ENCODE measurements at places on chromosomes 5 and 9.
A peak's percentile ranks its signal among the peaks of the same experiment; 100 is the strongest.

GRCh38 chr9:137053944-137054931, at the start of gene ENTPD2:
TSS of gene ENTPD2 (minus strand) at chr9:137054061. CDS start at chr9:137053997, 64 bp downstream.
- no peak for DNase-seq

GRCh38 chr5:2752059-2752820, 763 bp upstream of the IRX2 start:
- DNase-seq: no peak

DNA sequence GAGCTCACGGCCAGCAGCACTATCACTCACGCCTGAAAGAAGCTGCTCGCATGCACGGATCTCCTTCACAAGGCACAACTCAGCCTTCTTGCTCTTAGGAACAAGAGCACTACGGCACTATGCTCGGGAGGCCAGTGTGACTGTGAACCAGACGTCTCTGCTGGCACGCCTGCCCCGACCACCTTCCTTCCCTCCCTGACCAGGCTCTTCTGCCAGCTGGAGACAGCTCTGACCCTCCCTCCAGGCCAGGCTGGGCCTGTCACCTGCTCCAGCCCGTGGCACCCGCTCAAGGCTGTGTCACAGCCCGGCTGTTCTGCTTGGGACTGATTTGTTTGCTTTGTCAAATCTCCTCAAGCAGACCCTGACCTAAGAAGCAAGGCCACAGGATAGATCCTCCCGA, 7.0 kb downstream of the TBC1D9B start:
- DNase-seq: no peak

DNA sequence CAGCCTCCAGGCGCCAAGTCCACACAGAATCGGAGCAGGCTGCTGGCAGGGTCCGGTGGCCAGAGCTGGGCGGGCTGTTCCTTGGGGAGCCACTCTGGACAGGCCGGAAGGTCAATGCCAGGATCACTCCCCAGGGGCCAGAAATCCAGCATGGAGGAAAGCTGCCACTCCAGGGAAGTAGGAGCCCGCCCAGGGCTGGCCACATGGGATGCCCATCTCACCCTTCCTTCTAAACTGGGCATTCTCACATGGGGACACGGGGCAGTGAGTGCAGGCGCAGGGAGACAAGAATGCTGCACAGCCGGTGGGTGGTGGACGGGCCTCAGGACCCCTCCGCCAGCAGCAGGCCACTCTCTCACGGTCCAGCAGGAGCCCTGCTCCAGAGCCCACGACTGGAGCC, 58.2 kb downstream of the ADAMTS2 start:
- DNase-seq: no peak

DNA sequence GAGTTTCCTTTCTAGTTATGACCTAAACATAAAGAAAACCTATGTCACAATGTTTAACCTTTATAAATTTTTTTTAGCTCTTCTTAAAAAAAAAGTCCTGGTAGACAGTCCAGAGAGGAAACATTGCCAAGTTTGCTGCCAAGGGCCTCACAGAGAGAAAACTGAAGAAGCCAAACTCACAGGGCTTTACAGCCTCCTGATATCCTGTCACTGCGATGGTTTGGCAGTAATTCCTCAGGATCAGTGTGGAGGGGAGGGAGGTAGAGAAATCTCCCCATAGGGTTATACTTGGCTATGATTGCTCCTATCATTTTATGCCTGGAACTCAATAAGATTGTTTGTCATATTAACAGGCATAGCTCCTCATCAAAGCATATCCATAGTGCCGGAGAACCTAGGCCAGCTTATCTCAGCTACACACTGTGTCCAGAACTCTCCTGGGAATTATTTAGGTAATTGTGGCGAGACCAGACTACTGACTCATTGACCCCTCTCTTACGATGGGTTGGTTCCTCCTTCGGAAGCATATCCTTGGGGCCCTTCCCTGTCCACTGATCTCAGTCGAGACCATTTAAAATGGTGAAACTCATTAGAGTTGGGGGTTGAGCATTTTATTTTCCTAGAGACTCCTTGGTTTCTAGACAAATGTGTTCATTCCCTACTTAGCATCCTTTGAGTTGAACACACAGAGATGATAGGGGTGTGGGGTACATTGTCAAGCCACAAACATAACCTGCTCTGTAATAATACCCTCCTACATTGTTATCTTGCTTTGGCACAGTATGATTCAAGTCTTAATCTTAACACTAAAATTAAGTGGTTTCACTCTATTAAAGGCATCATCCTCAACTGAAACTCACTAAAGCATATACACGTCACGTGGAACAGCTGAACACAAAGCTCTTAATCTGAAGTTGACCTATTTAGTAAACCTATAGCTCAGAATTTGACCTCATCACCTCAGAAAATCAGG, 53.4 kb upstream of the TMC1 start:
- no peak for DNase-seq

GRCh38 chr5:139273572-139274289, 19.8 kb upstream of the MATR3 start:
- peak; percentile 71 for DNase-seq

DNA sequence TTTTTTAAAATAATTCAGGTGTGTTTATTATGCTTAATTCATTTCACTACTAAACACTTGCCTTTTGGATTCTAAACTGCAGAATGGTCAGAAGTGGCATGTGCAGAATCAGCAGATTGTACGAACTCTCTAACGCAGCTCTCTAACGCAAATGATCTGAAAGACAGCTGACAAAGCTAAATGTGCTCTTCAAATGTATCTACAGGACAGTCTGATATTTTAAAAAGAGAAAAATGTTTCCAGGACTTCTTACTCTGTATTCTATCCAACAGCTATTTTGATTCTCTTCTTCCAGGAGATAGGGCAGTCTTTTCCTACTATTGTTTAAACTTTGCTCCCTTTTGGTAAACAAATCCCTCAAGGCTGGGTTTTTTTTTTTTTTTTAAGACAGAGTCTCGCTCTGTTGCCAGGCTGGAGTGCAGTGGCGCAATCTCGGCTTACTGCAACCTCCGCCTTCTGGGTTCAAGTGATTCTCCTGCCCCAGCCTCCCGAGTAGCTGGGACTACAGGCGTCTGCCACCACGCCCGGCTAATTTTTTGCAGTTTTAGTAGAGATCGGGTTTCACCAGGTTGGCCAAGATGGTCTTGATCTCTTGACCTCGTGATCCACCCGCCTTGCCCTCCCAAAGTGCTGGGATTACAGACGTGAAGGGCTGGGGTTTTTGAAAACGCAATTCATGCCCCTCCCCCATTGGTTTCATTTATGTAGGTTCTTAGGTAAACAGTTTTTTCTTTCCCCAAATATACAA, 1.2 kb downstream of the NMRK1 start:
- no peak for DNase-seq

GRCh38 chr9:110707419-110707818, 38.8 kb downstream of the MUSK start:
- no peak for DNase-seq

- no peak for DNase-seq
Observed at GRCh38 chr9:38644601-38645000, 24.2 kb upstream of the ANKRD18A start.

- peak; percentile 92 for DNase-seq
Observed at GRCh38 chr5:59380350-59380951, 513.1 kb downstream of the PDE4D start.

DNA sequence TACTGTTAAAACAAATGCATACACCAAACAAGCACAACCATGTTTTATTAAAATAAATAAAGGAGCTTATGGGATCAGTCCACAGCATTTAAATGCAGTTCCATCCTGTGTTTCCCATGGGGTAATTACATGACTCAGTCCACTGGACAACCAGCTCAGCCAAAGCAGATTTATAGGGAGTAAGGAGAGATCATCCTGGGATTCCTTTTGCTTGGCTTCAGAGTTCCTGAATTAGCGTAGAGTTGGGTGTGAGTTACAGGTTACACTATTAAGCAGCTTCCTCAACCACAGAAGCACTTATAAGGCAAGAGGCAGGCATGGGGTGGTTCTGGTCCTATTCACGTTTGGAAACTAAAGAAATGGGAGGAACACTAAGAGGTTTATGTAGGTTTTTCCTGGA, 381.1 kb upstream of the ACTBL2 start:
- peak; percentile 60 for DNase-seq

Data from HFF-Myc (cell line).